Activated B cell treated with CpG ODN at 0.5 μM for 24 hours (primary cell): ENCODE measurements at places on chromosomes 2 and 18. TPM values are rescaled to one million over a fixed set of nuclear protein-coding genes. Genes with fewer than 3 reads are reported as not detected.

- no peak for DNase-seq
These were observed 509.7 kb downstream of the TDRD15 start for GRCh38 chr2:21633466-21633865.

DNA sequence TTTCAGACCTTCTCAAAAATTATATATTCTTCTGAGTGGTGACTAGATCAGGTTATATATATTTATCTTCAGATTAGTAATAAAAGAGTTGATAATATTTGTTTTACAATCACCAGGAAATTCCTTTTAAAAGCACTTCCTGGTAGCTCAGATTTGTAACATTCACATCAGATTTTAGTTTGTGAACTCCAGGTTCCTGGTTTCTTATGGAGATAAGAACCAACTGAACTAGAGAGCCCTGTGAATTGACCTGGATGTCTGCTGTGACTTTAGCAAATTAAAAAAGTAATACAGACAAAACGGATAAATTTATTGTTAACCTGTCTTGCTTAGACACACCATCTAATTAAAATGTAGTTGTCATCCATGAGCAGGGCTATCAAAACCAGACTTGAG, 868.7 kb downstream of the BCL11A start:
- DNase-seq, result no peak

- DNase-seq, result no peak
These were observed 476.1 kb upstream of the SOX11 start for GRCh38 chr2:5215989-5216607.

GRCh38 chr2:1718339-1719220, 25.7 kb downstream of the PXDN start:
- DNase-seq, result no peak

DNA sequence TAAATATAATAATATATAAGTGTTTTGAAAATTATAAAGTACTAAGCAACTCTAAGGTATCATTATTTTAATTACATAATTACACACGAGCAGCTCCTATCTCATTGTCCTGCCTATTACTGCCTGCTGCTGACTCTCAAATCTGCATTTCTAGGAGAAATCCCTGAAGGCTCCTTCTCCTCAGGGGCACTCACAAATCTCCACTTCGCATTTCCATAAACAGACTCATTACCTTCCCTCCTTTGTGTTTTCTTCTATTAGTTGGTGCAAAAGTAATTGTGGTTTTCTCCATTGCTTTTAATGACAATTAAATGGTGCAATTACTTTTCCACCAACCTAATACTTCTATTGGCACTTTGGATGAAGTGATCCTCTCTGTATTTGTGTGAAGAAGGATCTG, 135.0 kb upstream of the HNMT start:
- DNase-seq, result no peak

- no peak for DNase-seq
These were observed 106.8 kb upstream of the ZFP36L2 start for GRCh38 chr2:43333101-43333655.

DNA sequence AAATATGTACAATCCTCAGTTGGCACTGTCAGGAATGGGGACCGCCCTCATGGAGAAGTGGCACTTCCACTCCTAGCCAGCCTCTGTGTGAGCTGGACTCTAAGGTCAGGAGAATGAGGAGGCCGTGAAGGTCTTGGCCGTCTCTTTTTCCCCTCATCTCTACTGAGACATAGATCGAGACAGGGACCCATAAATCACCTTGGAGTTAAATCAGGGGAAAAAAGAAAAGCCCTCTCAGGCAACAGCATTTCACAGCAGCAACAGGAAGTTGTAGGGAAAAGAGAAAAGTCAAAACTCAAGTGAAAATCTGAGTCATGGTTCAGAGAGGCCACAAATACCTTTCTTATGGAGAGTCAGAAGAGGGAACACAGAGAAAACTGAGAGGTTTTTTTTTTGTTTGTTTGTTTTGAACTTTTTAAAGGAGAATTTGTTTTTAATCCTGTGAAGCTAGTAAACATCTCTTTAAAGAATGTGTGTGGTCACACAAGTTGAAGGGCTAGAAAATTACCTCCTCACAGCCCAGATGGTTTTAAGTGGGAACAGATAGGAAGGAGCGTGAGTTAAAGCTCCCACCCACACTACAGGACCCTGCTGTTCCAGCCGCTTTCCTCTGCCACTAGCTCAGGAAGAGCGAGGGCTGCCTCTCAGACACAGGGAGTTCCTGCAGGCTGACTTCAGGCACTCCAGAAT, 30.6 kb upstream of the CYP1B1 start:
- no peak for DNase-seq

- no peak for DNase-seq
These were observed 150.7 kb downstream of the RAB3GAP1 start for GRCh38 chr2:135202751-135203150.

DNA sequence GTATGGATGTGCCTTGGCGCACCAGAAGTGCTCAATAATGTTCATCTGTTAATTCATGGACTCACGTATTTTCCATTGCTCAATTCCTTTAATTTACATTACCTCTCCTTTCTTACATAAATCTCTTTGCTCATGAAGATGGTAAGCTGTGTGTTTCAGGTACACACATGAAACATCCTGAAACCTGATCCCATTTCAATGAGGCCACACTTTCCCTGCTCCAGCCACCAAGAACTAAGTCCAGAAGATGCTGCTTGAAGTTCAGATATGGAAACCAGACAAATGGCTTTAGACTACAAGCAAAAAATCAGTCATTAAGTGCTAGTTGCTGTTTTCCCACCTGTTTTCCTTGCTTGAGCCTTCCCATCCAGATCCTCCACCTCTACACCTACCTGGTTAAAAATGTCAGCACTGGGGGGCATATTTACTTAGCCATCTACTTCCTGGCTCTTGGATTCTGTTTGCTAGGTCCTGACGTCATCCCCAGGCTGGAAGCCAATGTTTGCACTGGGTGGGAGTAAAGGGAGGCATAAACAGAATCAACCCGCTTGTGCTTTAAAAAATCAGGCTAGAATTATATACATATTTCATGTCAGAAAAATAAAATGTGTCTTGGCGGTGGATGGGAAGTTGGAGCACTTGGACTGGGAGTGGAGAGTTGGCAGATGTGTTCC, 309.7 kb downstream of the OSR1 start:
- no peak for DNase-seq

DNA sequence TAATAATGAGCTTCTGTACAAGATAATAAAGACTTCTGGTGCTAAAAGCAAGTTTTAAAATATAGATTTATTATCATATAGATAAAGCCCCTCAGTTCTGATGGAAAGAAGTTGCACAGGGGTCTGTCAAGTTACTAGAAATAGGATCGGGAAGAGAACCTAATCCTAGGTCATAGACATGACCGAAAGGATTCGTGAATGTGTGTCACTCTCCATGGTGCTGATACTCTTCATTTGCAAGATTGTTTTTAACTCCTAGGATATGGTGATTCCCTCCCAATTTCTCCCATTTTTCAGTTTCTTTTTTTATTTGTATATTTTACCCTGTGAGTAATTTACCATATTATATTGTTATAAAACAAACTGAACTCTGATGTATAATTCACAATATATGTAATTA, 58.9 kb upstream of the CTNNA2 start:
- no peak for DNase-seq

GRCh38 chr18:78777992-78778391, 201.6 kb upstream of the SALL3 start:
- DNase-seq, result no peak

GRCh38 chr2:20188851-20189250, 36.1 kb downstream of the SDC1 start:
- no peak for DNase-seq

GRCh38 chr18:48186861-48187260, 222.3 kb downstream of the ZBTB7C start:
- no peak for DNase-seq

DNA sequence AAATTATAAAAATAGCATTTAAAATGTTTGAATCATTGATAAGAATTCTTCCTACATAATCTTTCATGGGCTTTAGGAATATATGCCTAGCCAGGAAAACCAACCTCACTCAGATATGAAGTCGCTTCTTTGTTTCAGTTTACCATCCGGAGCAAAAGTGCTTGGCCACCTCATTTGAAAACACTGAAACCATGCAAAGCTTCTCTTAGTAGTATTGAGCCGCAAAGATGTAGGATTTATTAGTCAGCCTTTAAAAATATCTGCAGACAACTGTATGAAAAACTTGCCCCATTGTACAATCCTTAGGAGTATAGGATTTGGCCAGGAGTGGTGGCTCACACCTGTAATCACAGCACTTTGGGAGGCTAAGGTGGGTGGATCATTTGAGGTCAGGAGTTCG, 24.3 kb upstream of the GPD2 start:
- no peak for DNase-seq

DNA sequence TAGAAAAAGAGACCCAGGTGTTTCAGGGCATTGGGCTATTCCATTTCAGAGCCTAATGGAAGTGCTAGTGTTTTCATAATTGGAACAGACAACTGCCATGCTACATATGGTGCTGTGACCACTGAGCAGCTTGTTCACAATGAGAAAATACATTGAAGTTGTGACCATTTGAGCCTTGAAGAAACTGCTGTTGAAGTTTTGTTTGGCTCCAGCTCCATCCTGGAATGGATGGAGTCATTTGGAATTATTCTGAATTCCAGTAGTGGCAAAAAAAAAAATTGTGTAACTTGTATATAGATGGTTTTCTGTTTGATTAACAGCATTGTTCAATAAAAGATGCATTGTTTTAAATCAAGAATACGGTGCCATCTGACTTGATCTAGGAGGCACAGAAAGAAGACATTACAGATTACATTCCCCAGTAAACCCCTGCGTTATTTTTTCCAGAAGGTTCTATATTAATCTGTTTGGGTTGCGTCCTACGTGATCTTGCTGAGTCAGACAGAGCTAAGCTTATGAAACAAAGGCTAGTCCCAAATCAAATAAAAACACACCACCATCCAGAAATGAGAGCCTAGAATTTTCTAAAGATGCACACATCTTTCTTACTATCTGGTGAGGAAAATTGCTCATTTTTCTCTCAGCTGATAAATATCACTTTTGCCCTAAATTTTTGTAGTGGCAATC, 19.2 kb downstream of the FMNL2 start:
- no peak for DNase-seq

DNA sequence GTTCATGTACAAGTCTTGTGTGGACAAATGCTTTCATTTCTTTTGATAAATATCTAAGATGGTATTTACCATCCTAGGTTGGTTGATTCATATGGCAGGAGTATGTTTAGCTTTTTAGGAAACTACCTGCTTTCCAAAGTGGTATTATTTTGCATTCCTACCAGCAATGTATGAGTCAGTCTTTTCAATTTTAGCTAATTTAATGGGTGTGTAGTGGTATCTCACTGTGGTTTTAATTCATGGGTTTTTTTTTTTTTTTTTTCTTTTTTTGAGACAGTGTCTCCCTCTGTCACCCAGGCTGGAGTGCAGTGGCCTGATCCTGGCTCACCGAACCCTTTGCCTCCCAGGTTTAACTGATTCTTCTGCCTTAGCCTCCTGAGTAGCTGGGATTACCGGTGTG, 4.2 kb downstream of the ZNF512 start:
- DNase-seq, result no peak

- no peak for DNase-seq
These were observed 880.6 kb upstream of the LRATD1 start for GRCh38 chr2:13751955-13752354.

GRCh38 chr2:72993147-72993932, 76.0 kb downstream of the EMX1 start:
- DNase-seq, result peak; percentile 27

DNA sequence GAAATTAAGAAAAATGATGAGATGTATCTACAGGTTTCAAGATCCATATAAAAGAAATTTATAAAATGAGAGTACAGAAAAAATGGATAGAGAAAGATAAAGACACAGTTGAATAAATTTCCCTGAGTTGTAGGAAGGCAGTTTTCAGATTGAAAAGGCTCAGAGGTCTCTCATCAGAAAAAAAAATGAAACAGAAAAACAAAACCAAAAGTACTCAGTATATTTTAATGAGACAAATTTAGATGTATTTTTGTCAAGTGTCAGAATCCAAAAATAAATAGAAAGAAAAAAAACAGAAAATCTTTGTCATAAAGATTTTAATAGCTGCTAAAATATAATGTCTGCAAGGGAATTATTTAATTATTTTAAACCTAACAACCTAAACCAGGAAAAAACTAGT, 520.5 kb downstream of the KCNJ3 start:
- no peak for DNase-seq

- no peak for DNase-seq
These were observed 76.2 kb upstream of the HDAC4 start for GRCh38 chr2:239476757-239477585.

DNA sequence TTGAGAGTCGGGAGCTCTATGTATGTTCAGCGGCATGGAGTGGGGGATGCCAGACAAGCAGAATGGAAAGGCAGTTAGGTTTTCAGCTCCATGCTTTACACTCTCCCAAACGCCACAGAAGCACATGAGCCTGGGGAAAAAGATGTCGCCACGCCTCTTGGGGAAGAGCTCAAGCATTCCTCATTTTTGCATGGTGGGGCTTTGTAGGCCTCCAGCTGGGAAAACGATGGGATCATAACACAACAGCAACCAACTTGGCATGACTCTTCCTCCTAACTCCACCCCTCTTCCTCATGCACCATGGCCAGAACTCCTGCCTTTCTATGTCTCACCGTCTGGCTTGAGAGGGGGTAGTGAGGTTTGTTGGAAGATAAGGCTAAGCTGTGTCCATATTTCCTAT, 102.6 kb downstream of the PAX3 start:
- no peak for DNase-seq

- DNase-seq, result no peak
These were observed 2.8 kb upstream of the GAD1 start for GRCh38 chr2:170813611-170814532.

DNA sequence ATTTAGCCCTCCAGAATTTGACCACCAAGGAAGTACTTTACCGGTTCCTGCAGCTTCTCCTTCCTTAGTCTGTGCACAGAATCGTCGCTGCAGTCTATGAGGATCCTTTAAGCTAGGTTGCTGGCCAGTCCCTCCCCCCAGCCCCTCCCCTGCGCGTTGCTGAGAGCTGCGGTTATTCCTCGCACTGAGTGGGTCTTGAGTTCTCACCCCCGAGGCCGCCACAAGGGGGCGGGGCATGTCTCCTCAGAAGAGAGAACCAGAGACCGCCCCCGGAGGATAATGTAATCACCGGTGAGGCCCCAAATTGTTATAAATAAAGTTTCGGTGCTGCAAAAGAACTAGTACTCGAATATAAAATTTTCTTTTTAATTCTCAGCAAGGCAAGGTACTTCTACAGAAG, 1184.9 kb upstream of the CDH2 start:
- no peak for DNase-seq

The CNTNAP5 gene
- not detected in 2 replicates for total RNA-seq

The KCNG3 gene
- total RNA-seq, result not detected in 2 replicates

The FAM136A gene
- total RNA-seq, result 38.9 and 41.0 TPM in 2 replicates

The ASTL gene
- total RNA-seq, result 1.0 and 1.6 TPM in 2 replicates

The DSG1 gene
- not detected in 2 replicates for total RNA-seq

The PIK3C3 gene
- total RNA-seq, result 56.7 and 65.3 TPM in 2 replicates

The DUSP2 gene
- total RNA-seq, result 118 and 122 TPM in 2 replicates

The NYAP2 gene
- total RNA-seq, result 0.07 TPM in 1 of 2 replicates, not detected in the other

The INO80C gene
- 31.6 and 35.9 TPM in 2 replicates for total RNA-seq

The NEDD4L gene
- 24.9 and 32.6 TPM in 2 replicates for total RNA-seq
